ENCODE measurements at places on chromosomes 5 and 9.

- DNase-seq, result no peak
Observed at GRCh38 chr5:90338712-90339372, 70.7 kb downstream of the CETN3 start.

GRCh38 chr5:27906481-27906880 lies 868.1 kb upstream of the CDH9 start:
- no peak for DNase-seq

DNA sequence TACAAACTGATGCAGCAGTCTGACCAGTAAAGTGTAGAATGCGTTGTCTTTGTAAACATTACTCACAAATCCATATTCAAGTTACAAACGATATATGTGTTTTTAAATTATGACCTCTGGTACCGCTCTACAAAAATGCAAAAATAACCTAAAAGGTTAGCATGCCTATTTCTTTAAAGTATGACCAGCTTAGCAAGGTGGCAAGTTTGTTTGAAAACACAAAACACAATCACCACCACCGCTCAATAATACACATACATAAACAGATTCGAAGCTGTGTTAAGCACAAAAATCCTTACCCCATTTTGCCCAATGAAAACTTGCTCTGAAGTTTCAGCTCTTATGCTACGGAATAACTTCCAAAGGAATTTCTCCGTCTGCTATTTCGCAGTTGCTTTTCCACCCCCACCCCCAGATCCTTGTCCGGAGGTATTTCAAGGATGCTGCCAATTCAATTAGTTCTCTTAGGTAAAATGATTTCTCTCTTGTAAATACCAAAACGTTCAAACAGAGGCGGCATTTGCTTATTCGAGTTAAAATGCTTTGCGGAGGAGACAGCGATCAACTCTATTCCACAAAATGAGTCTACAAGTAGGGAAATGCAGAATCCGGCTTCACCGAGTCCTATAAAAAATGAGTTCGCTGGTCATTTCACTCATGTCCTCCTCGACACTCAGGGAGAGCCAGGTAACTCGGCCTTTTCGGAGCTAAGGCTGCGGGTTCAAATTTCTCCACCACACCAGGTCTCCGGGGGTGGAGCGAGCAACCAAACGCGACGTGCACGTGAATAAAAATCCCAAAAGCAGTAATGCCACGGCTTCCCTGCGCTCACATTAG lies 1.2 kb downstream of the HOMER1 start:
- peak; percentile 34 for DNase-seq

- peak; percentile 60 for DNase-seq
Observed at GRCh38 chr5:177096162-177097015, 9.7 kb downstream of the FGFR4 start.

- no peak for DNase-seq
Observed at GRCh38 chr9:70760228-70760627, 345.8 kb upstream of the KLF9 start.

GRCh38 chr9:27203783-27204182 lies 93.2 kb downstream of the EQTN start:
- DNase-seq, result no peak

DNA sequence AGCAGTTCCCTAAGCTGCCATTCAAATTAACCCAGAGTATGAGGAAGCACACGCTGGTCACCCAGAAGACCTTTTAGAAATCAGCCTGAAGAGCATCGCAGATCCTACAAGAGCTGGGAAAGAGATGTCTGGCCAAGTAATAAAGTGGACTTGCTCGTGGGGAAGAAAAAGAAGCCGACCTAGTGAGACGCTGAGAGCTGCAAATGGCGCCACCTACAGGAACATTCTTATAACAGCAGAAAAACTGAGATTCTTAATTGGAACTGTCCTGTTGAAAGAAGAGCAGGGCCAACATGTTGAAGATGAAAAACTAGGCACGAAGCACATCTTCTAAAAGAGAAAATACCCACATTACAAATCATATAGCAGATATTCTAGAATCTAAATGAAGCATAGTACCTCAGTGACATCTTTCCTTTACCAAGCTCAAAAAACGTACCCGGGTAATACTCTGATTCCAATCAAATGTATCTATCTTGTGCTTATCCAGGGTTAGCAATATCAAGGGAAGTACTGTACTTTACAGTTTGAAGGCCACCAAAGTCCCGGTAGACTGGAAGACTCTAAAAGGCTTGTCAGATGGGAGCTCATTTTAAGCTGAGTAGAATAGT lies 3.9 kb upstream of the GNAQ start:
- peak; percentile 65 for DNase-seq

DNA sequence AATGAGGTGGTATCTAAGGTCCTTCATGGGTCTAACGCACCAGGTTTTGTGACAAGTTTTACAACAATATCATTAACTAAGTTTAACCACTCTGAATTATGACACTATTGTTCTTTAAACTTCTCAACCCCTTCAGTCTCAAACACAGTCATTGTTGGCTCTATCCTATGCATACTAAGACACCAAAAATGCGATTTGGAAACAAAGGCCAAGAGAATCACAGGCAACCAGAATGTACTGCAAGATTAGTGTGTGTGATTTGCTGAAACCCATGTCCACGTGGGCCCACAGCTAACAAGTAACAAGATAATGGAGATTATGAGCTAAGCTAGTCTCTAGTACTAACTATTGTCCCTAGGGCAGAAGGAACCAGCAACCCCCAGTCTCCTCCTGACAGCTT lies 142.2 kb upstream of the RANBP3L start:
- DNase-seq, result no peak

DNA sequence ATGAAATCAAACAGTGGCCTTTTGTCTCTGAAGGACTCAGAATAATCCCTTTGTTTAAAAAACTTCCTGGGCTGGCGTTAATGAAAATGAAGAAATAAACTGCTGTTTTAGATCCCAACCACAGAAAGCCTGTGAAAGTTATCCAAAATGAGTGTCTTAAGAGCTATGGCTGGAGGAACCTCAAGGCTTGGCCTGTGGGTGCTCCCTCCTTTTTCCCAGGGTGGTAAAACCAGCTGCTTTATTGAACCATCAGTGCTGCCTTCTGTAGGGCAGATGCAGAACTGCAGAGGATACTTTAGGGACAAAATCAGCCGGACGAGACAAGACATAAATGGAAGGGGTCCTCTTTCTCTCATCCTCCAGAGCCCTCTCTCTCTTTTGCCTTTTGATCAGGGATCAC lies 100.9 kb downstream of the SMARCA2 start:
- peak; percentile 23 for DNase-seq

DNA sequence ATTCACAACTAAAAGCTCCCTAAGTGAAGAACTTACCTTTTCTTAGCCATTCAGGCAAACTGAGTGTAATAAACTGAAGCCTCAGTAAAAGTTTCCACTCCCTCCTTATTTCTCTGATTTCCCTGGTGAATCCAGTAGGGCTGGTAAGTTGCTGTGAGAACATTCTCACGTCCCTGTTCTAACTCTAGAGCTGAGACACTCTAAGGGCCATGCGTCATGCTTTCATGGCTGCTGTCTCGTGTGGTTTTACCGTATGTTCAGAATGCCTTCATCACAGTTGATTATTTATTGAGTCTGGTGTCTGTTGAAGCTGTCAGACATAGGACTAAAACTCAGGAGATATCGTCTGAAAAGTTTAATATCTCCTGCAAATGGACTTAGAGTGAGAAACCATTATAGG lies 1.3 kb downstream of the OR2S2 start:
- no peak for DNase-seq

GRCh38 chr5:141765896-141766551 lies 84.0 kb upstream of the ARAP3 start:
- DNase-seq, result no peak
